Dermis blood vessel endothelial cell (primary cell): ENCODE measurements at places on chromosomes 1 and 21. TPM values are rescaled to one million over a fixed set of nuclear protein-coding genes. Genes with fewer than 3 reads are reported as not detected.
A peak's percentile ranks its signal among the peaks of the same experiment; 100 is the strongest.

GRCh38 chr1:92853299-92853698 lies 21.5 kb downstream of the RPL5 start:
- no peak for DNase-seq

DNA sequence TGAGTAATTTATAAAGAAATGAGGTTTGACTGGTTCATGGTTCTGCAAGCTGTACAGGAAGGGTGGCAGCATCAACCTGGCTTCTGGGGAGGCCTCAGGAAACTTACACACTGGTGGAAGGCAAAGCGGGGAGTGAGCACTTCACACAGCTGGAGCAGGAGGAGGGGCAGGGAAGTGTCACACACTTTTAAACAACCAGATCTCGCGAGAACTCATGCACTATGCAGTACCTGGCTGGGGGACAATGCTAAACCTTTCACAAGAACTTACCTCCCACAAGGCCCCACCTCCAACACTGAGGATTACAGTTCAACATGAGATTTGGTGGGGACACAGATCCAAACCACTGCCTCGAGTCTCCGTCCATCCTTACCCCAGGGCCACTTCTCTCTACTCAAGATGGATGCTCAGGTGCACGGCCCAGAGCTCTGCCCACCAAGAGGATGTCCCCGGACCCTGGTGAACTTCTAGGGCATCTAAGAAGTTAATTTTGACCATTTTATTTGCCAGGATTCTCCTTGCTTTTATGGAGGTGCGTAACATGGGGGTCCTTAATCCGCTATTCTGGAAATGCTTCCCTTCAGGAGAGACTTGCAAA lies 22.7 kb upstream of the ACTRT2 start:
- DNase-seq: no peak

CELF3 gene
- not detected in 2 replicates for total RNA-seq

- no peak for DNase-seq
Observed at GRCh38 chr1:186220067-186220466, 155.0 kb downstream of the TPR start.

RIPK4 gene
- 0.09 and 0.51 TPM in 2 replicates for total RNA-seq

DNA sequence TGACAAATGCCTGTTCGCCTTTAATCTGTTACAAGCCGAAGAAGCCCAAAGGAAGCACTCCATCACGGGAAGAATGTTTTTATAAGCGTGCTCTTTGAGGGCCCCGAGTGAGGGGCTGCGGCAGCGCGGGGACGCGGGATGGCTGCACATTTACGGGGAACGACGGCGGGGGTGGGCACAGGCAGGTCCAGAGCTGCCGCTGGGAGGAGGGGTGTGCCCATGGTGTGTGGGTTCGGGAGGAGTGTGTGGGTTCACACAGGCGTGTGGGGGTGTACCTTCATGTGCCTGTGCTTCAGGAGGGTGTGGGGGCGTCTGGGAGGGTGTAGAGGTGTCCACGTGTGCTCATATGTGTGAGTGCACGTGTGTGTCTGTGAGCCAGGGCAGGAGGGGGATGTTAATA lies 155.9 kb upstream of the ZC3H12A start:
- no peak for DNase-seq

GRCh38 chr21:40166291-40166843 lies 299.1 kb downstream of the PCP4 start:
- no peak for DNase-seq

LDLRAD1 gene
- not detected in 2 replicates for total RNA-seq

GRCh38 chr1:174785510-174785909 lies 214.2 kb upstream of the CACYBP start:
- DNase-seq: no peak

GRCh38 chr21:15521644-15522001 lies 208.2 kb upstream of the USP25 start:
- DNase-seq: no peak

LY9 gene
- not detected in 2 replicates for total RNA-seq

DNA sequence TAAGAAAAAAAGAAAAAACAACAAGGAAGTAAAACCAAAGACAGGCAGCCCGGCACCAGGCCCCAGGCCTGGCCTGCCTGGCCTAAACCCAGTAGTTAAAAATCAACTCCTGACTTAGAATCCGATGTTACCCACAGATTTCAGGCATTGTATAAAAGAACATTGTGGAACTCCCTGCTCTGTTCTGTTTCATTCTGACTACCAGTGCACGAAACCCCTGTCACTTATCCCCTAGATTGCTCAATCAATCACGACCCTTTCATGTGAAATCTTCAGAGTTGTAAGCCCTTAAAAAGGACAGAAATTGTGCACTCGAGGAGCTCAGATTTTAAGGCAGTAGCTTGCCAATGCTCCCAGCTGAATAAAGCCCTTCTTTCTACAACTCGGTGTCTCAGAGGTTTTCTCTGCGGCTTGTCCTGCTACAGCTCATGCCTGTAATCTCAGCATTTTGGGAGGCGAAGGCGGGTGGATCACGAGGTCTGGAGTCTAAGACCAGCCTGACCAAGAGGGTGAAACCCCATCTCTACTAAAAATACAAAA lies 15.6 kb upstream of the MYOCOS start:
- DNase-seq: no peak

DMBX1 gene
- total RNA-seq: not detected in 2 replicates

DNA sequence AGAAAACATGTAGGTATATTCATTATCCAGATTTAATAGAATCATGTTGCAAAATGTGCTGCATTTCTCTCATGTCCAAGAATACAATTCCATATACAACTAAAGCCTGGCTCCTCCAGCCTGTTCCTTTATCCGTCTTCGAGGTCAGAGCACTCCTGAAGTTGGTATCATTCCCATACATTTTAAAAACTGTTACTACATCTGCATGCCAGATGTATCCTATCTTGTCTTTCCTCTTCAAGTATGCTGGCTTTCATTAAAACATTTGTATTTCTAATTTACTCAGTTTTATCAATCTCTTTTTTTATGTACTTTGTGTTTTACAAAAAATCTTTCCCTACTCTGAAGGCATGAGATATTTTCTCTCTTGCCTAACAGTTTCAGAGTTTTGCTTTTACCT lies 536.6 kb upstream of the USP24 start:
- DNase-seq: no peak

HEYL gene
- total RNA-seq: under 0.01 and 0.14 TPM in 2 replicates

DNA sequence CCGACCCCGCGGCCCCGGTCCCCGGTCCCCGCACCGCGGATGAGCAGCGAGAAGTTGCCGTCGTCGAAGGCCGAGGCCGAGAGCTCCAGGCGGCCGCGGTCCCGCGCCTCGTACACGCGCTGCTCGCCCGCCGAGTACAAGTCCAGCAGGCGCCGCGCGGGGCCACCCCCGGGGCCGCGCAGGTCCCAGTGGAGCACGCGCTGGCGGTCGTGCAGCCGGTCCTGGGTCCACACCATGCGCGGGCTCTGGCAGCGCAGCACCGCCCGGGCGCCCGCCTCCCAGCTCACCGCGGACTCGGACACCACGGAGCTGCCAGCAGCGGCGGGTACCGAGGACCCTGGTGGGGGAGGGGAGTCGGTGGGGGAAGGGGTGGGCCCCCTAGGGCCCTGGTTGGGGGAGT lies 2.9 kb downstream of the MXRA8 start:
- DNase-seq: peak; percentile 32

DNA sequence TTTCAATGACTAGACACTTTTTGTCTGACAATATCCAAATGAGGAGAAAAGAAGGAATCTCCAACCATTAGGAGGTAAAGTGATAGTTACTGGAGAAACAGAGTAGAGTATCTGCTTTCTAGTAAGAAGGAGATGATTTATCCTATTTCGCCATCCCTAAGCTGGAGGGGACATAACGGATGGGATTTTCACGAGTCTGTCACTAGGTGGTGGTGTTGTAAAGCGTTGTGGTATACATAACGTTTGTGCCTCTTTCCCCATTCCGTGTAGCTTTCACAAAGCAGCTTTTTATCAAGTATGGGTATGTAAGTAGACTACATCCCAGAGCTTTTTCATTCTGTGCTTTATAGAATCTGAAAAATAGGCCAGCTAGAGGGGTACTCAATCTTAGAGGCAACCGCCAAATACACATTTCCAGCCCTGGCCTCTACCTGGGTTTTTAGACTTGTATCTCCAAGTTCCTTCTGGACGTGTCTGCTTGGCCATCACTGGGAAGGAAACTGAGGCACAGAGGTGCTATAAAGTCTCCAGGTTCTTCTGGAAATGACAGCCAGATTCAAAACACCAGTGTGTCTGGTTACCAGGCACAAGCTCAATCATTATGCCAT lies 33.3 kb upstream of the FAM3B start:
- peak; percentile 84 for DNase-seq

GRCh38 chr1:26237230-26237966 lies 3.4 kb downstream of the CEP85 start:
- peak; percentile 59 for DNase-seq

DNA sequence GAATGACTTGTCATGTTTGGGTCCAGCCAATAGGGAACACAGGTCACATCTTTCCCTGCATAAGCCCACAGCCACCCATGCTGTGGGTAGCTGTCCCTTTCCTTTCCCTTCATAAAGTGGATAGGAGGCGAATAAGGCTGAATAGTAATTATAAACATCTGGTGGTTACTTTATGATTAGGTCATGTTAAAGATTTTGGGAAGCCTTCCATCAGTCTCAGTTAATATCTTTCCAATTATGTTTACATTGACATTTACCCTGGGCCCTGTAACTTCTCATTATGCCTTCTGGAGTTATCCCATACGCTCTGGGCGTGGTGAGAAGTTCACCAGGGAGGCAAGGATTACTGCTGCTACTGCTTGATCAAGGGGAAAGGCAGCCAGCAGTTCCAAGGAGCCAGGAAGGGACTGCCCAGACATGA lies 197.2 kb downstream of the HLX start:
- no peak for DNase-seq

CELA2A gene
- total RNA-seq: not detected in 2 replicates

GRCh38 chr21:21096956-21097355 lies 98.7 kb downstream of the NCAM2 start:
- DNase-seq: no peak

PGBD2 gene
- total RNA-seq: 8.9 and 17.0 TPM in 2 replicates

CNKSR1 gene
- total RNA-seq: 0.14 TPM in 1 of 2 replicates, not detected in the other

LINGO4 gene
- not detected in 2 replicates for total RNA-seq

- DNase-seq: no peak
Observed at GRCh38 chr1:7407544-7407895, 363.6 kb upstream of the VAMP3 start.

- DNase-seq: no peak
Observed at GRCh38 chr21:33847588-33848248, 67.9 kb downstream of the ATP5PO start.

DNA sequence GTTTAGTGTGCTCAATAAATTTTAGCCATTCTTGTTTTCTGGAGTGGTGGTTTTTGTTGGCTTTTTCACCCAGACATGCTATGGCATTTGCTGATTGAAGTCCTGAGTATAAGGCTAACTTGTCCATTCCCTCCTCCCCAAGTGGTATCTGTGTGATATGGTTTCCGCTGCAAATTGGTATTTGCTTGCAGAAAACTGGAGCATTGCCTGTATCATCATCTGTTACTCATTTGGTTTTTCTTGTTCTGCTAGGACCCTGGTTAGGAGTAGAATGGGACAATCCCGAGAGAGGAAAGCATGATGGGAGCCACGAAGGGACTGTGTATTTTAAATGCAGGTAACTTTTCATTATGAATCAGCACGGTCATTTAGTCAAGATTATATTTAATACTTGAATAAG lies 34.0 kb downstream of the TBCE start:
- DNase-seq: no peak

DNA sequence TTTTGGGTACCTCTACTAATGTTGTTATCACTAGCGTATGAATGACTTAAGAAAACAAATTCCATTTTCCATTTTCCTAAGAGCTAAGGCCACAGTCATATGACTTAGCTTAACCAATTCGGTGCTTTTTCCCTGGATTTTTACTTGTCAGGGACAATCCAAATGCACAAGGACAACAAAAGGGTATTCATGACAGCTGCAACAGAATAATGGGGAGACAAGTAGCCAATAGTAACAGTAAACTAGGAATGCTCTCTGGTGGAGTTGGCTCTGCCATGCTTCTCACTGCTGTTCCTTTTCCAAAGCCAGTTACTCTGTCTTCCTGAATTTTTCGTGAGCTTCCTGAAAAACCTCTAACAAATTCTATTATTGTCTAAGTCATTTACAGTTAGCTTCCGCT lies 52.9 kb downstream of the LRRIQ3 start:
- DNase-seq: no peak

DNA sequence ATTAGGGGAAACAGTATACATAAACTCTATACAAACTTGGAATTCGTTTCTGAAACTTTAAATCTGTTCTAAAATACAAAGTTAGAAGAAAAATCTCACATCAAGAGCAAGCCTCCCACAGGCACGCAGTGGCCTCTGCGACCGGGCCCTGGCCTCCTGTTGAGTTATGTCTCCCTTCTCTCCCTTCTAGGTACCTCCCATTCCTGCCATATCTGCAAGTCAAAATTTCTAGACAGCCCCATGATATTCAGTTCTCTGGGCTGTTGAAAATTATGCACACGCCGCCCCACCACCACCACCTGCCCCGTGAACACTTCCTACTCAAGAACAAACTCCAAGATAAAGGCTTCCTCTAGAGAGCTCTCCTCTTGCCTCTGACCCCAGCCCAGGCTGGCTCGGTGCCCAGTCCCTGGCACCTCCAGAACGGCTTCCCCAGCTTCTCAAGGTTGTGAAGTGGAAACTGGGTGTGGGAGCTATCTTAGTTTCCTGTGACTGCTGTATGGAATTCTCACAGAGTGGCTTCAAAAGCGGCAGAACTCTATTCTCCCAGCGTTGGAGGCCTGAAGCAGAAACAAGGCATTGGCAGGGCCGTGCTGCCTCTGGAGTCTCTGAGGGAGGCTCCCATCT lies 37.7 kb upstream of the LRP8 start:
- DNase-seq: no peak

DNA sequence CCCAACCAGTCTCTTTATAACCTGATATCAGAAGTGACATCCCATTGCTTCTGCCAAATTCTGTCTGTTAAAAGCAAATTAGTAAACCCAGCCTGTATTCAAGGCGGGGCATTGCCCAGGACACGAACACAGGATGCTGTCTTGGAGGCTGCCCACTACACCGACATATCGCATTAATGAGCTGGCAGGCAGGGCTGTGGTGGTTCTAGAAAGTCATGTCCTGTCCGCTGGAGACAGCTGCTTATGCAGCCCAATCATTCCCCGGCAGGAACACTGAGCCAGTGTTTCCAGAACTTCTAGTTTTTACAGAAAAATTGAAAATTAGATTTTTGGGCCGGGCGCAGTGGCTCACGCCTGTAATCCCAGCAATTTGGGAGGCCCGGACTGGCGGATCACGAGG lies 19.3 kb downstream of the C1orf167 start:
- DNase-seq: no peak
